Naive B cell (primary cell): ENCODE measurements at places on chromosomes 4 and X. TPM values are rescaled to one million over a fixed set of nuclear protein-coding genes. Genes with fewer than 3 reads are reported as not detected.

GRCh38 chrX:140526171-140526570, 21.3 kb upstream of the SOX3 start:
- no peaks in the 10 kb centered on the region for H3K36me3 ChIP-seq
- H3K4me1 ChIP-seq, result no peaks in the 10 kb centered on the region
- DNase-seq, result no peak
- H3K27ac ChIP-seq, result no peak overlapping the region

DNA sequence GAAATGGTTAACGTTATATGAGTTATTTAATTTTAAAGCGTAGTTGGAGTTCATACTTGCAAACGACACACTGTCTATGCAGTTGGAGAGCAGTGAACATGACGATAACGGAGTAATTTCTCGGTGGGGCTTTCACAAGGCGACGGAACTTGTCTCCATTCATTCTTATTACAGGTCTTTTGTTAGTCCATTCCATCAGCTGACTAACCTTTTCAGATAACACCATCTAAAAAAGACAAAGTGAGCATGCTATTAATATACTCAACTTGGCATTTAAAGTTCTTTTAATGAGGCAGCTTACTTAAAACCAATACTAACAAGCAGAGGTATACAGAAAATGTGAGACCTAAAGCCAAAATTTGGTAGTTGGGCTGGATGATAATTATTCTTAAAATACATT, 19.9 kb downstream of the MAGT1 start:
- H3K36me3 ChIP-seq, result peaks cover 11% of the 10 kb centered on the region
- no peaks in the 10 kb centered on the region for H3K4me1 ChIP-seq
- no peak for DNase-seq
- H3K4me3 ChIP-seq, result no peak overlapping the region
- no peaks in the 10 kb centered on the region for H3K27me3 ChIP-seq

DNA sequence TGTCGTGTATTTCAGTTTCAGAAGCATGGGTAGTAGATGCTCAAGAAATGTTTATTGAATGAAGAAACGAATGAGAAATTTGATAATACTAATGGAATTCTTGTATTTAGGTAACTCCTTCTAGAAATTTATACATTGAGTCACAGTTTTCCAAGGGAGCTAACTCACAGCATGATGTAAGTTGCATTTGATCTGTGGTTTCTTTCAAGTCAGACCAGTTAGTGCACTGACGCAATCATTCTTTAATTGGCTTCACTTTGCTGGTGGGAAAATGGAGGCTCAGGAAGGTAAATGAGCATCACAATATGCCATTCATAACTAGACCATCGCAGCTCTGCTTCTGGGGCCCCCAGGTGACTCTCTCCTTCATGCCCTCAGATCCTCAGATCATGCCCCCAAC, 17.3 kb upstream of the CWH43 start:
- no peak overlapping the region for H3K27ac ChIP-seq
- peaks cover 3% of the 10 kb centered on the region for H3K27me3 ChIP-seq
- H3K36me3 ChIP-seq, result no peaks in the 10 kb centered on the region
- no peak overlapping the region for H3K4me3 ChIP-seq
- DNase-seq, result no peak

- H3K4me3 ChIP-seq, result no peak overlapping the region
- H3K4me1 ChIP-seq, result no peaks in the 10 kb centered on the region
- DNase-seq, result peak; percentile 7
- H3K27ac ChIP-seq, result peak overlapping the region; percentile 39
- peaks cover 39% of the 10 kb centered on the region for H3K36me3 ChIP-seq
- no peaks in the 10 kb centered on the region for H3K27me3 ChIP-seq
Observed at GRCh38 chr4:108030332-108030731, 40.6 kb downstream of the HADH start.

- no peak overlapping the region for H3K27ac ChIP-seq
- DNase-seq, result no peak
- H3K27me3 ChIP-seq, result peaks cover 34% of the 10 kb centered on the region
- H3K36me3 ChIP-seq, result no peaks in the 10 kb centered on the region
- no peaks in the 10 kb centered on the region for H3K4me1 ChIP-seq
- no peak overlapping the region for H3K4me3 ChIP-seq
Observed at GRCh38 chrX:15438332-15438731, 54.1 kb upstream of the VEGFD start.

- H3K27me3 ChIP-seq, result peaks cover 6% of the 10 kb centered on the region
- H3K4me3 ChIP-seq, result no peak overlapping the region
- H3K4me1 ChIP-seq, result no peaks in the 10 kb centered on the region
- DNase-seq, result no peak
- no peak overlapping the region for H3K27ac ChIP-seq
Observed at GRCh38 chrX:100478714-100479306, 68.7 kb upstream of the PCDH19 start.

Gene FOXR2
- polyA plus RNA-seq, result not detected

Gene SLIT2
- not detected for polyA plus RNA-seq
